ENCODE measurements at places on chromosomes 5 and 9.

DNA sequence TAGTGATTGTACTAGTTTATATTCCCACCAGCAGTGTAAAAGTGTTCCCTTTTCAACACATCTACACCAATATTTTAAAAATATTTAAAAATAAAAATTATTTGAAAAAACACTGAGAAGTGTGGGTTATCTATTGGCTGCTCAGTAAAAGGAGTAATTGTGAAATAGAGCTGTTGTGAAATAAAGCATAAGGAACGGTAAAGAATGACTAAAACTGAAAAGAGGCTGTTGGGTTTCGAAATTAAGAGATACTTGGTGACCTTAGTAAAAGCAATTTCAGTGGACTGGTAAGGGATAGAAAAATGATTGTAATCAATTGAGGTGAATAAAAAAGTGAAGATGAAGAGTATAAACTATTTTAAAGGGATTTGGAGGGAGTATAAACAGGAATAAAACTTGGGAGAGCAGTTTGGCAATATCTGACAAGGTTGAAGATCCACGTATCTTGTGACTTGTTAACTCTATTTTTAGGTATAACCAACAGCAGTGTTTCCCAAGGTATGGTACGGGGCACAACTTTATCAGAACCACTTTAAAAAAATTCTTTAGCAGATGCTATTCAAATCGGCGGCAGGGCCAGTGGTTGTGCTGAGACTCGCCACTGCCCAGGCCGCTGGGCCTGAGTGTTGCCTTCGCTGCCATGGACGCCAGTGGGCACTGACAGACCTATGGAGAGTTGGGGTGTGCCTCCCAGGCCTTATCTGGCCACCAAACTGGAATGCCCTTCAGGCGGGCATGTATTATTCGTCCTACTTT lies 63.3 kb downstream of the TMEM38B start:
- no peak for DNase-seq

- no peak for DNase-seq
Measured at GRCh38 chr5:34524123-34524522, 132.0 kb upstream of the RAI14 start.

DNA sequence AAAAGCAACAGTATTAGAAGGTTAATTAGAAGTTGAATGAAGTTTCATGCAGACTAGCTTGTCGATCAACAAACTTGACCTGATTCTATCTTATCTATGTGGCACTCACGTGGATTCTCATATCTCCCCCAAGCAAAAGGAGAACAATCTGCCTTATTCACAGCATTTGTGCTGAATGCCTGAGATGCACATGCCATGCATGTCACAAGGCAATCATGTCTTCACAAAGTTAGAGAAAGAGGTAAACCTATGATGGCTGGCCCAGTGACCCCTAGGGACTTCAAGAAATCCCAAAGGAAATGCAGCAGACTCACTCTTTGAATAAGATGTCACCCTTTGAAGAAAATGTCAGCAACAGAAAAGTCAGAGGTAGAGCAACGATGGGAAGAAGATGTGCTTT lies 17.6 kb upstream of the SHOC1 start:
- no peak for DNase-seq

DNA sequence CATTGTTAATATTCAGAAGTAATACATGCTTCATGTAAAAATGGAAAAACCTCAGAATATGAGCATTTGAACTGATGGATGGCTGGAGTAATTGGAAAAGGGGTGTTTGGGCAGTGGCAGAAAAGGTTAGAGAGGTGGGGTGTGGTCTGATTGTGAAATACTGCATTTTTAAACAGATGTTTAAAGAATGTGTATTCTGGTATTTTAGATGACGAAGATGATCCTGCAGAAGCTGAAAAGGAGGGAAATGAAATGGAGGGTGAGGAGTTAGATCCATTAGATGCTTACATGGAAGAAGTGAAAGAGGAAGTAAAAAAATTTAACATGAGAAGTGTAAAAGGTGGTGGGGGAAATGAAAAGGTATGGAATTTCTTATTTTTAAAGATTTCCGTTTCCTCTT lies 18.8 kb downstream of the DDX46 start:
- no peak for DNase-seq

DNA sequence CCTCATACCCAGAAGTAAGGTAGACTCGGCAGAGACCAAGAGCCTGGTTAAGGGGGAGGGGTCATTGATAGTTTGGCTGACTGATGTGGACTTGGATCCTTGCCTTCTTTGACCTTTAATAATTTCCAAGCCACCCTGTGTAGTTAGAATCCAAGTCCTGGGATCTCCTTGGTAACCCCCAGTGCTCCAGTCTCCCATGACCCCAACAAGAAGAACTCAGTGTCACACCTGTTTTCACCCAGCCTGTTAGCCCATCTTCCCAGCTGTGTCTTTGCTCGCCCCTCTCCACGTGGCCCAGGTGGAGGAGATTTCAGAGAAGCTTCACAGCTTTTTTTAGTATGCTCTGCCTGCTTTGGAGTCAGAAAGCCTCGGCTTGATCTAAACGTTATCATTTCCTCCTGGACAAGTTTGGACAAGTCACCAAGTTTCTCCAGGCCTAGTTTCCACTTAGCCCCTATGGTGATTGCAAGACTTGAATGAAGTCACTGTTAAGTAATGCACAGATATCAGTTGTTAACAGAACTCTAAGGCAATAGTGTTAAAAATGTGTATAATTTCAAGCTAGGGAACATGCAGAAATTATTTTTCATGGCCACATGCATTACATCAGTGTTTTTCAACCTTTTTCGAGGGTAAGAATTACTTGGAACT lies 170.0 kb downstream of the TMEM38B start:
- DNase-seq = no peak

DNA sequence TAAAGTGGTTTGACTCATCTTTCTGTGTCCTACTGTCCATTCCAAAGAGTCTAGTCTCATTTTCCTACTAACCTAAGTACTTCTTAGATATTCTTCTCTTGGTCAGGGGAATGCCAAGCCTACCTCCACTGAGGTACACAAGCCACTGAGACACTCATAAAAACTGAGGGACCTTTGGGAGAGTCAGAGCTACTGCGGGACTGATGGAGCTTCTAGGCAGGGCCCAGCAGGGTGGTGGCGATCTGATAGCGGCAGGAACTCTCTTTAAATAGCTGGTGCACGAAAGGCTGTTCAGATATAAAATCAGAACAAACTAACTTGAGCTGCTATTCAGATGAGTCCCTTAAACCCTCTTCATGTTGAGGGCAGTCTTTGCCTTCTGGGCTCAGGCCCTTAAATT lies 14.7 kb downstream of the NUP214 start:
- no peak for DNase-seq

GRCh38 chr9:136531186-136531903 lies 14.5 kb downstream of the NOTCH1 start:
- no peak for DNase-seq

DNA sequence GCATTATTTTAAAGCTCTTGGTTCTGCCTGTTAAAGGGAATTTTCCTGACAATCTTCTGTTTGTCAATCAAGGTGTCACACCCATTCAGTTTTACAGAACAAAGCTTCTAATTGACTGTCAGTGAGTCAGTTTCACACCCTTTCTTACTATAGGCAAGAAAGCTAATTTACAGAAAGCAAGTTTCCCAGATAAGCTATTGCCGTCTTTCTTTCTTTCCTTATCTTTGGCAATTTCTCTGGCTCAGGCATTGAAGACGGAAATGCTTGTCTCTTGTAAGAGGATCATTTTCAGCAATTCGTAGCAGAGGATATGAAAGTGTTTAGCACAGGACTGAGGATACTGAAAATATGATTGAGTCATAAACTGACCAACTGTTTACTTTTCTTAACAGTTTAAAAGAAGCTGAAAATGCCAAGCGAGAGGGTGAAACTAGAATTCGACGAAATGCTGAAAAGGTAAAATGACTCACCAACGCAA lies 27.0 kb downstream of the SPINK5 start:
- no peak for DNase-seq

Measured in activated CD8-positive, alpha-beta memory T cell treated with anti-CD3 and anti-CD28 coated beads, Interleukin-2, amount 50 U/mL, for 4 hours (primary cell).